ENCODE measurements at places on chromosomes 2 and 18. TPM values are rescaled to one million over a fixed set of nuclear protein-coding genes. Genes with fewer than 3 reads are reported as not detected.

DNA sequence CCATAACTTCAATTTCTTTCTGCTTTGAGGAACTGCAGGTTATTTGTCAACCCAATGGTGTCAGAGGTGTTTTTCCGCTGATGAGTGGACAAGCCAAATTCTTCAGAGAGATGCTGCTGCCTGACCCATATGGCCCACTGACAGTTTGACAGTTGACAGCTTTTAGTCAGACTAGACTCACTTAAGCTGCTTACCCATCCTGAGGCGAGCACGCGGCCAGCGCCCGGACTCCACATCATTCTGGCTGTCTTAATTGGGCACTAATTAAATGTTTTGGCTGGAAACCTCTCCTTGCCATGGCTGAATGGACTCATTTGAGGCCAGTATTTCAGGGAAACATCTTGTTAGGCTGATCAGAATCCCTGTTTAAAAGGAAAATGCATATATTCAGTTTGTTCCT is 316.1 kb upstream of the FANCL start:
- DNase-seq = no peak

GRCh38 chr2:45233301-45233700 is 224.0 kb upstream of the SIX2 start:
- DNase-seq = no peak

DNA sequence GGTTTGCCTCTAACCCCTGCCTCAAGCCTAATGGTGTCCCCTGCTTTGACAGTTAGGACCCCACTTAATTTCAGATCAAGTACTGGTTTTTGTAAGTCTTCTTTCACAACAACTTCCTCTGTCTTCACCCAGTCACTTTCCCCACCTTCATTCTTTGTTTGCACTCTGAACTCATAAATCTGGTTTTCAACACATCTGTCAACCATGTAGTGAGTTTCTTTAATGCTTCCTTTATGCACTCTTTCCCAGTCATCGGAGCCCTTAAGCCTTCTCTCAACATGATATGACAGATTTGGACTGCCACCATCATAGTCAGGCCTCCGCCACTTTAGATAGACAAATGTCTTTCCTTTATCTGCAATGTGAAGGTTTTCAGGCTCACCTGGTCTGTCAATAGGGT is 109.1 kb downstream of the PLEKHA3 start:
- DNase-seq = no peak

DNA sequence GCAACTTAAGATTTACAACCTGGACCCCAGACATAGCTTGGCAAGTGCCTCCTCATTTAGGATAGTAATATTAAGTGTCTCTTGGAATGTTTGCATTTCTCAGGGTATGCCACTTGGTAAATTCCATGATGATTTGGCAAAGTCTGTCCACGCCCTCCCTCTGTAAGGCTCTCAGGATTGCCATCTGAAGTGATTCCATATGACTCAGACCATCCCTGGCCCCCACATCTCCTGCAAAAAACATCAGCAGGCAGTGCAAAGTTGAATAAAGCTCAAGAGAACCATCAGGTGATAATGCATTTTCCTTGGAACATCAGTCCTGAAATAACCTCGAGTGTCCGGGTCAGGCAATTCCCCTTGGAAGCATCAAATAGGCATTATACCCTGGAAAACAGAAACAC is 27.1 kb upstream of the PIEZO2 start:
- no peak for DNase-seq

- no peak for DNase-seq
Measured at GRCh38 chr2:178899656-178900055, 92.4 kb upstream of the TTN start.

- no peak for DNase-seq
Measured at GRCh38 chr2:43537137-43537536, 58.7 kb downstream of the THADA start.

The MC4R gene
- not detected for total RNA-seq

The PLCL1 gene
- total RNA-seq = 14.8 TPM

The TMEM178A gene
- 2.0 TPM for total RNA-seq

The DARS1 gene
- 59.8 TPM for total RNA-seq

Measured in aorta (tissue), 5 donors.